ENCODE measurements at places on chromosomes 2 and 18. TPM values are rescaled to one million over a fixed set of nuclear protein-coding genes. Genes with fewer than 3 reads are reported as not detected.

GRCh38 chr2:217064234-217065011, 204.6 kb upstream of the TNP1 start:
- no peak for DNase-seq

GRCh38 chr18:60193780-60194179, 178.8 kb downstream of the MC4R start:
- DNase-seq: no peak

DNA sequence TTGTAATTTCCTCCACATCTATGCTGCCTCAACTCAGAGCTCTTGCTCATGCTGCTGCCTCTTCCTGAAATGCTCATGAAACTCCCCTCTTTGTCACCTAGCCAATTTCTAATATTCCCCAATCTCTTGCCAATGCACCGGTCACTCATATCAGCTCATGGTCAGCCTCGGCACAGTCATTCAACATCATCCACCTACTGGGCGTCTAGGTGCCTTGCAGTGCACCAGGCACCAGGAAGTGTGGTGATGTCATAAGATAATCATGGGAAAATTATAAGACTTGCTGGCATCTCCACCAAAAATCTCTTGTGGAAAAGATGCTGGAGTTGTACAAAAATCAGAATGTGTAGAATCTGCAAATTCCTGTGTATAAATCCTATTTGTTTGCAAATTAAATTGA, 52.6 kb upstream of the RAB27B start:
- peak; percentile 68 for DNase-seq

DNA sequence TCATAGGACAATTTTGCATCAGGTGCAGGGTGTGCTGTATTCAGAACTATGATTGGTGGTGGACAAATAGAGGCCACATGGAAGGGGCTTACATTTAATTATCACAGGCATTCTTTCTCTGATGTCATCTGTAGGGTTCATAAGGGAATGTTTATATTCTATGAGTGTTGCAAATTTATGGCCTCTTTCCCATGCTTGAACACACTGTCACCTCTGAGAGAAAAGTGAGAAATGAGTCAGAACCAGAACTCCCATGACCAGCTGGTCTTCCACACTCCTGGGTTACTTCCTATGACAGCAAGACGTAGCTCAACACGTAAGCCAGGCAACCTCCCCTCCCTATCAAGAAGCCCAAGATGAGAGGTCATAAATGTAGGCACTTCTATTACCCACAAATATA, 310.8 kb downstream of the PIEZO2 start:
- DNase-seq: no peak

- no peak for DNase-seq
Observed at GRCh38 chr2:239144713-239144999, 256.2 kb downstream of the HDAC4 start.

GRCh38 chr2:109448207-109448606, 165.6 kb downstream of the SEPTIN10 start:
- no peak for DNase-seq

- no peak for DNase-seq
Observed at GRCh38 chr2:76268902-76269620, 558.3 kb upstream of the GCFC2 start.

DNA sequence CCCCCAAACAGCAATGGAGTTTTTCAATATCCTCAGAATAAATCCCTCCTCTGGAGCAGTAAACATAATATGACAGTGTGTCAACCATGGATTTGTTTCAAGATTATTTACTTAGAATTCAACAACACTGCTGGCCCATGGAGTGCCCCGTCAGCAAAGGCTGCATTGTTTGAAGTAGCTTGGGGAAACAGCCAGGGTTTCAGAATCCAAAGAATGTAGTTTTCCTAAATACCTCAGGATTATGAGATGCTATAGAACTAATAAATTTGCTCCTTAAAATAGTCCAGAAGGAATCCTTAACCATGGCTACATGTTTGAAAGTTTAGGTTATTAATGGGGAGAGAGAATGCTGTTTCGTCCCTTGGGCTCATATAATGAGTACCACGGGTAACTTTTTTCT, 13.1 kb upstream of the CETN1 start:
- DNase-seq: no peak

- DNase-seq: no peak
Observed at GRCh38 chr2:239296020-239296932, 104.5 kb downstream of the HDAC4 start.

DNA sequence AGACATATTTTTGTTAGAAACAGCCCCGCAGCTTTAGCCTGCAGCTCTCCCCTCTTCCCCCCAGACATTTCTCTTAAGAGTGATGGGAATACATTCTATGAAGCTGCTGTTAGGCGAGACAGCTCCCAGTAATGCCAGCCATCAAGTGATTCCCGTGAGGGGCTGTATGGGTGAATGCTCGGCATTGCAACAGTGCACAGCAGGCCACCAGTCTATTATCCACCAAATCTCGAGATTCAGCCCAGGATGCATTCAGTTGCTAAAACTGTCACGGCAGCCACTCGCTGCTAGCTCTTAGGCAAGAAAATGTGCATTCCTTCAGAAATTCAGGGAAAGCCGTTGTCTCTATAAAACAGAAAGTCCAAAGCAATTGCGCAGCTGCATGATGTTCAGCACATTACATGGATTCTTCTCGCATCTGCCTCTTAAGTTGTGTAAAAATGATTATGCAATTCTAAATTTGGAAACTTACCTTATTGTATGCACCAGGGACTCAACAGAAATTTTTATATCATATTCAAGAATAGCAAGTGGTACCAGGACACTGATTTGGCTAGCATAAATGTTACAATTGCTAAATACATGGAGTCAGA, 211.3 kb upstream of the ARL4C start:
- no peak for DNase-seq

DNA sequence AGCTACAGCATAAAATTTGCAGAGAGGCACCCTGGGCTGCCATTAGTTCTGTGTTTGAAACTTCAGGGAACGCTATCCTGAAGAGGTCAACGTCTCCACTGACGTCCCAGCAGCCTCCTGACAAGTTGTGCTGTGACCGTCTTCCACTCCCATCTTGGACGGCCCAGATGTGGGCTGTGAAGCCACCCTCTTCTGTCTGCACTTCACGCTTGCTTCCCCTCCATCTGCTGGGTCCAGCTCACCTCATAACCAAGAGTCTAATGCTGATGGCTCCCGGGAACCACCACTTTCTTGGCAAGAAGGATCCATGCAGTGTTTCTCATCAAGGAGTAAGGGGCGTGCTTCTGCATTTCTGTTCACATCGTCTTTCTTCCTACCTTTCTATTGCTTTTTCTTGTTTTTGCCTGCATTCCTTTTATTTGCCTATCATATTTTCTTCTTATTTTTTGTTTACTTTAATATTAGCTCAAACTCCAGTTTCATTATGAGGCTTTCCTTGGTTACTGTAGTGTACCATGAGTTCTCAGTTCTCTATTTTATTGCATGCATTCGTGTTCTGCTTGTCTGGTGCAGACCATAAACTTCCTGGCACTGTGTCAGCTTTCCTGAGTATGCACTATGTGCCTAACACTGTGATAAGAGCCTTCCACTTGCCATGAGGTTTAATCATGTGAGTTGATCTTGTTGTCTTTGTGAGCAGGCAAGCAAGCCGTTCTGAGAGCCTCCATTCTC, 631.8 kb upstream of the RAB6C start:
- DNase-seq: no peak

GRCh38 chr2:103459283-103459682, 697.5 kb downstream of the TMEM182 start:
- DNase-seq: no peak

- DNase-seq: no peak
Observed at GRCh38 chr2:176747506-176747905, 465.1 kb upstream of the HNRNPA3 start.

GRCh38 chr2:10490806-10491291, 42.7 kb upstream of the ODC1 start:
- DNase-seq: no peak

DNA sequence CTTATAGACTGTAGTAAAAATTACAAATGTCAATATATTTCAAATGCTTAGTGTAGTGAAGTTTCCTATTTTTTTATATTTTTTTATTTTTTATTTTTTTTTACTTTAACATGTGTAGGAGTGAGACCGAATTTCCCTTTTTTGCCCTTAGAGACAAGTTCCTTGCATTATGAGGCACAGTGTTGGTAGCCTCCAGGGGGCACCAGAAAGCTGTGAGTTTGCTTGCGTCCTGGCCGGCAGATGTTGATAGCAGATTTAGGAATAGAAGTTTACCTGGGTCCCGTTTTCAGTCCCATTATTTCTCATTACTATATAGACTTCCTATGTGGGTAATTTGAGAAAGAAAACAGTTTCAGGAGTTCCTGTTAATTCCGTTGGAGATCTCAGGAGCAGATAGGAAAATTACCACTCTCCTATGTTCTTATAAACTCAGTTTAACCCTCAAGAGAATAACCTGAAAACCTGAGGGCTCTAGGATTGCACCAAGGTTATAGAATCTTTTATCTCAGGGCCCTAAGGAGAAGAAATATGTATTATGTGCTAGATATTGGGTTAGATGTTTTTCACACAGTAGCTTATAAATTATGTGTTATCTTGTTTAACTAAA, 157.5 kb upstream of the SESTD1 start:
- DNase-seq: peak; percentile 68

DNA sequence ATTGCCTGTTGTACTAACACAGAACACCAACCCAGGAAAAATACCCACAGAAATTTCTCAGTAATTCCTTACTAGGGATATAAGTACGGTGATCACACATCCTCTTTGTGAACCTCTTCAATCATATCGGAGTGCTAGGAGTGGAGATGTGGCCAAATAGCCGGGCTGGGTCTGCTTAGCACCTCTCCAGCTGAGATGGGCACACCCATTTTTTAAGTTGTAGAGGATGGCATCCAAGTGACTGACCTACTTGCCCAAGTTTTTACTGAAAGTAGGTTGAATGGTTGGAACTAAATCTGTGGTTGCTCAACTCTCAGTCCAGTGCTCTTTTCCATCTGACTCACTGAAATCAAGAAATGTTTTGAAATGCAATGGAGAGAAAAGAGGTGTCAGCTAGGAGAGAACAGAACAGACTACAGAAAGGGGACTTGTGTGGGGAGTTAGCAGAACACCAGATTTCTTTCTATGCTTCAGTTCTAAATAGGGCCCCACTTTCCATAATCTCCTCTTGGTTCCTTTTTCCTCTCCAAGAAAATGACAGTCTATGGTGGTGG, 68.7 kb upstream of the FSHR start:
- DNase-seq: no peak

DNA sequence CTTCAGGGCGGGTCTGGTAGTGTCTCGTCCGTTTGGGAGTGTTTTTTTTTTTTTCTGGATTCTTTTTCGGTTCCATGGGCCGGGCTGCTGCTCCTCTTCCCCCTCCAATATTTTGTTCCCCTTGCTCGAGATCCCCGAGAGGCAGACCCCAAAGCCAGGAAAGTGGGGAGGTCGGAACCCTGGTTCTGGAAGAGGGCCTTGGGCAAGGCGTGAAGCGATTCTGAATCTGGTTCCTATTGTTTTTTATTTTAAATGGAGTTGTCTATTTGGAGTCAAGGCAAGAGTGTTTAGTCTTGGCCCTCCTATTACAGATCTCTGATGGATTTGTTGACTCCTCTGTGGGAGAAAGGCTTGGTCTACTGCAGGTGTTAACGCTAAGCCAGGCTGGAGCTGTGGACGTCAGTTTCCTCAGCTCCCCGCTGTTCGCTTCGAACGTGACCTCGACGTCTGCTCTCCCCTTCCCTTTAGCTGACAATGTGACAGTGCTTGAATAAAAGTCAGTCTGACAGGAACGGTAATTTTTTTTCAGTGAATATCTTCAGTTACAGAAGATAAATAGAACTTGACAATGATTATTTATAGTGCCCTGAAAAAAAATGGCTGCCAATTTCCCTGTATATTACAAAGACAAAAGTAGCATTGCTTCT, 683 bp upstream of the DNAJC27 start:
- DNase-seq: peak; percentile 74

GRCh38 chr2:236533343-236533742, 36.3 kb upstream of the ACKR3 start:
- DNase-seq: no peak

- DNase-seq: peak; percentile 57
Observed at GRCh38 chr2:187525163-187525900, 28.9 kb downstream of the TFPI start.

DNA sequence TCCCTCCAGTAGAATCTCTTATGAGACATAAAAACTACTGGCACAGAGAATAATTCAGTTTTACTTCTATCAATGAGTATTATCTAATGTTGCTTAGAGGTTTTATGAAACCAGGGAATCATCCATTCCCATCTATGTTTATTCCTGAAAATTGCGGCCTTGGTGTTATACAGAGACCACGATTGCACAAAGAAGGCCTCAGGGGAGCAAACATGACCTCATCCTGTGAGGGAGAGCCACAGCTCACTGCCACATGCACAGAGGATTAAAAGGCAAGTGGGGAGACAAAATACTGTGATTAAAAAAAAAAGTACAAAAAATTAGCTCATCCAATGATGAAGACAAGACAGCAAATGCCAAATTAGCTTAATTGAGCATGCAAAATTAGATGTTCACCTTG, 111.8 kb upstream of the SLC35G4 start:
- no peak for DNase-seq

GRCh38 chr2:27407798-27408491, 1.4 kb downstream of the PPM1G start:
- DNase-seq: peak; percentile 75

STON1 gene
- total RNA-seq: 12.0 TPM

MATN3 gene
- total RNA-seq: 3.4 TPM

ANKRD62 gene
- total RNA-seq: not detected

ABCG8 gene
- not detected for total RNA-seq

PMS1 gene
- total RNA-seq: 27.8 TPM

TCF7L1 gene
- 13.2 TPM for total RNA-seq

CD8A gene
- total RNA-seq: not detected
